ENCODE measurements at places on chromosomes 1 and 21.

- no peak for DNase-seq
These were observed 218.0 kb downstream of the GRIK3 start for GRCh38 chr1:36816348-36816747.

GRCh38 chr1:6509220-6509918 lies 17.9 kb upstream of the PLEKHG5 start:
- DNase-seq = no peak

GRCh38 chr21:27371115-27371974 lies 404.5 kb upstream of the ADAMTS5 start:
- no peak for DNase-seq

DNA sequence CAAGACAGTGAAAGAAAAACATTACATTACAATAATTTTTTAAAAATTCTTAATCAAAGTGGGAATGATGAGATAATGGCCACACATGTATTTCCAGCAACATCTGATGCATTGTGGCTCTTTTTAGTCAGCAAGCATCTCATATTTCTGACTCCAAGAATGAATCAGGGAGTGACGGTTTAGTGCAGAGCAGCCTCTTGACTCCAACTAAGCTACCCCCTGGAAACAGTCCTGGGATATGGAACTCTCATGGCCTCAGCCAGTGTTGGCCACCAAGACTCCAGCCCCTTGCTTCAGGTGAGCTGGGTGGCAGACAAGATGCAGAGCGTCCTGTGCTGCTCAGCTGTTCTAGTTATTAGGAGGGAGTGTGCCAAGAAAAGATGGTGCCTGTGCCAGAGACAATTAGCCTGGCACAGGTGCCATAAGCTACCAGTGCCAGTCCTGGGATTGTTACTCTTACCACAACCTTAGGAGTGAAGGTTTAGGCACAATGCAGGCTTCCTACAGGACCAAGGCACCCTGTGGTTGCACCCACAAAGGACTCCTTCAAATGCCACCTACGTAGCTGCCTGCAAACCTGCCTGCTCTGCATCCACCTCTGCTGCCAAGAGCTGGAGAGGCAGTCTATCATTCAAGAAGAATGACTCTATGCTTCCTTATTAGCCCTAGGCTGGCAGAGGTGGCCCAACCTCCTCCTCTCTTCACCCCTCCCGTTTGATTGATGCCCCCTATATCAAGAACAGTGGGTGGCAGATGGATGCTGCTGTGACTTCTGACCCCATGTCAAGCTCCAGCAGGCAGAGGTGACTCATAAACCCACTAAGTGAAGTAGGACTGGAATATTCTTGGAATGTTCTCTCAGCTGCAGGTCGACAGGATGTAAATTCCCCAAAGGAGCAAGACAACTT lies 6.0 kb upstream of the SEC16B start:
- DNase-seq = peak; percentile 45

DNA sequence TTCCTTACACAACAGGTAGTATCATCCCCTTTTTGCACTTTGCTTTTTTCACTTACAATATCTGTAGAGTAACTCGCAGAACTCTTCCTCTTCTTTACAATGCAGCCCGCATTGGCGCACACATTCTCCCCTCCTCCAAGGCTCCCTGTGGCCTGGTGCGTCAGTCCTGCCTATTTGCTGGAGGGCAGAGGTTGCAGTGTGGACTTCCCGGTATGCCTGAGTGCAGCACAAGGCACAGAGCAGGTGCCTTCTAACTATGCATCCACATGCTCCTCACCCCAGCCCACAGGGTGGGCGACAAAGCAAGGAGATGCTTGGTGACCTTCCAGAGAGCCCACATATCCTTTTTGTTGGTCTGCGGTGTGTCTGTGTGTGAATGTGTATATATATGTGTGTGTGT lies 53.3 kb downstream of the ARHGEF11 start:
- DNase-seq = no peak

DNA sequence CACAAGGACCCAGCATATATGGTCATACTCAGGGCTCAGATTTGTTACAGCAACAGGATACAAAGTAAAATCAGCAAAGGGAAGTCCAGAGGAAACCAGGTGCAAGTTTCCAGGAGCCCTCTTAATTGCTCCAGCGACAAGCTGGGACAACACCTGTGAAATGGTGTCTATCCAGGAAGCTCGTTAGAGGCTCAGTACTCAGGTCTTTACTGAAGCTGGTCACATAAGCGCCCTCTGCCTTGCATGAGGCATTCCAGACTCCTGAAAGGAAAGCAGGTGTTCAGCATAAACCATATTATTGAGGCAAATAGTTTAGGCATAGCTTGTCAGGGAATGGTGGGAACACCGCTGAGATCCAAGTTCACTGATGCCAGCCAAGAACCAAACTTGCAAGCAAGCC lies 231.0 kb downstream of the SLC35F3 start:
- DNase-seq = no peak

DNA sequence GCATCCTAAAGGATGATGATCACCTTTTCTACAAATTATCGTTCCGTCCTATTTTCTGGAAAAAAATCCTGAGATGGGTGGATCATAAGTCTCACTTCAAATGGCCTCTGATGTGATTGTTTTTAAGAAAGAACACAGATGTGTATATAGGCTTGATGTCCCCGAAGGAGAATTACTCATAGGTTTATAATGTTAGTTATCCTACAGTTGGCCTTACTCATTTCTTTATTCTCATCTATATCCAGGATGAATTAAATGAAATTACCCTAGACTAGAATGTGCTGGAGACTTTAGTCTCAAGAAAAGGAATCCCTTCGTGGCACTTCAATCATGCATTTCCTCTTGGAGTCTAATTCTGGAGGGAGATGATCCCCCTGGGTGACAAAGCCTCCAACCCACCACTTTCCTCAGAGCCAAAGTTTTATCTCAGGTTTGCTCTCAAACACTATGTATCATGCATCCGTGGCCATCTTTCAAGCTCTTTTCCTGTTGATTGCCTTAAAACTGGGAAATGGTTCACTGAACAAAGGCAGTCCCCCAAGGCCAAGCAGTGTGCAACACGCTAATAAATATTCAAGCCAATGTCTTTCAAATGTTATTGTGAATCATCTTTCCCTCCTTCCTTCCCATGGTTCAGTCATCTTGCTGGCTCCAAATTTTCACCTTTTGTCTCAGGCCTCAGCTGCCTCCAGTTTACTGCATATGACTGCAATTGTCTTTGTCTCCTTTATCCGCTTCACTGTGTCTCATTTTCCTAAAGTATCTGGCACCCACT lies 32.5 kb upstream of the SMYD2 start:
- no peak for DNase-seq

- DNase-seq = no peak
These were observed 57.2 kb upstream of the APOBEC4 start for GRCh38 chr1:183710333-183710732.

- no peak for DNase-seq
These were observed 13.0 kb upstream of the SLC6A9 start for GRCh38 chr1:44044071-44044801.

DNA sequence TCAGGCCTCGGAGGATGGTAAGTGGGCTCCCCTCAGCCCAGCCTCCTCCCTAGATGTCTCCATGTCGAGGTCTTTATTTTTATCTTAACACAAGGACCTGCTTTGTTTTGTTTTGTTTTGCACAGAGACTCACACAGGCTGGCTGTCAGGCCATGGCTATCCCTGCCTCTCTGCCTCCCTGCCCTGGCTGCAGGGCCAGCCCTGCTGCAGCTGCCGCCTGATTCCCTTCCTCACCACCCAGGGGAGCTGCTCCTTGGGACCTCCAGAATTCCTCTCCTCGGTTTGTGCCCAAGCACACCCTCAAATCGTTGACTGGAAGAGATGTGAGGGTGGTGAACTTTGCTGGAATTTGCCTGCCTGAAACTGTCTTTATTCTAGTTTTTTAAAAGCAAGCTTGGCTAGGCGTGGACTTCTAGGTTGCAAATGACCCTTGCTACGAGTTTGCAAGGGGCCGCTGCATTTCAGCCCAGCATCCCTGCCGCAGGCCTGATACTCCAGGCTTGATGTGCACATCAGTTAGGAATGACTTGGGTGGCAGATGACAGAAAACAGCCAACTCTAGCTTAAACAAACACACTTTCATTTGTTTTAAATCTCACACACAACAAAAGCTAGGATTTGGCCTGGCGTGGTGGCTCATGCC lies 37.1 kb downstream of the WNT9A start:
- no peak for DNase-seq

DNA sequence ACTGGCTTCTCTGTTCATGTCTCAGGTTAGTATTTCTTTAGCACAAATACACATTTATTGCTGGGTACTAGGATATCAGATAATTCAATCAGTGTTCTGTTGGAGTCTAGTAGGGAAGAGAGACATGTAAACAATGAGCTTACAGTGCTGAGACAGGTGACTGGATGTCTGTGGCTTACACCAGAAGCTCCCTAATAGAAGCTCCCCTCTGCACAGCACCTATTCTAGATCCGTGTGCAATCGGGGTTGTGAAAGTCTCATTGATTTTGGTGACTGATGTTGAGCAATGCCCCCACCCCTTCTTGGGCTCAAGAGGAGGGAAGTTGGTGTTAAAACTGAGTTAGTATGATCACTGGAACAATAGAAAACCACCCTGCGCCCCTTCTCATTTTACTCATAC lies 279.2 kb downstream of the RPS6KC1 start:
- DNase-seq = no peak

DNA sequence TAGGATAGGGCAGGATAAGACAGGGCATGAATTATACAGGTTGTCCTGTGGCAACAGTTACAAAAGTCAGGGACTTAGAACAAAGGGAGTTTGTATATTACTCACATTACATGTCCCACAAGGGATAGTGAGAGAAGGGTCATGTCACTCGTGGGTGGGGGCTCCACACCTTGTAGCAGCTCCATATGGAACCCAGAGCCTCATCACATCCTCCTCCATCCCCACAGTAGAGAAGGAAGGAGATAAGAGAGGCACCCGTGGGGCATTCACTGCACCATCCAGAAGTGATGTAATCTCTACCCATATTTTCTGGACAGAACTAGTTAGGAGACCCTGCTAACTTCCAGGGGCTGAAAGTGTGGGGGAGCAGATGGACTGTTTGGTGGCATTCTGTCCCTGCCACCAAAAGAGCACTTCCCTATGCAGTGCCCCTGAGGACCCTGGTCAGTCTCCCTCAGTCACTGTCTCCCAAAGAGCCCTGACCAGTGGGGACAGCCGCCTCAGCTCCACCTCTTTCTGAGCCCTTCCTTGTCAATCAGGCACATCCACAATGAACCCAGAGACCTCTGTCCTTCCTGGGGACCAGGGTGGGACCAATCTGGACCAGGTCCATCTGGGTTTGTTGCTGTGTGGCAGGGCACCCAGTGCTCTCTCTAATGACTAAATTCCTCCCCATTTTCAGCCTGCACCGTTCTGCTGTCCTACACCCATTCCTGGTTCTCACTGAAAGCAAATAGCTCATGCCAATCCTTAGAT lies 154.8 kb upstream of the ETV3 start:
- DNase-seq = no peak

DNA sequence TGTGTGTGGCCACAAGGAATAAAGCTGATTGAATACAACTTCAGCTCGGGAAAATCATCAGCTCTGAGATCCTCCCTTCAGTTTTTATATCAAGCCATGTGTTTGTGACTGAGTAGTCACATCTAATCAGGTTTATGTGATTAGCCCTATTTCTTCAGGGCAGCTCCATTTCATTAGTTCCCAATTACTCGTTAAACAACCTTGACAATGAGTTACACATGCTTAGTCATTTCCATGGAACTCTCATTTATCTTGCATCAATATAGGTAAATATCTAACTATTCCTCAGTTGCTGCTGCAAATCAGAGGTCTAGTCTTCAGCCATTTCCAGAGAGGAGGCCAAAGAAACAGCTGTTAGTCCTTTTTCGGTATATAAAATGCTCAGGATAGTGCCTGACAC lies 16.3 kb downstream of the CRB1 start:
- no peak for DNase-seq

DNA sequence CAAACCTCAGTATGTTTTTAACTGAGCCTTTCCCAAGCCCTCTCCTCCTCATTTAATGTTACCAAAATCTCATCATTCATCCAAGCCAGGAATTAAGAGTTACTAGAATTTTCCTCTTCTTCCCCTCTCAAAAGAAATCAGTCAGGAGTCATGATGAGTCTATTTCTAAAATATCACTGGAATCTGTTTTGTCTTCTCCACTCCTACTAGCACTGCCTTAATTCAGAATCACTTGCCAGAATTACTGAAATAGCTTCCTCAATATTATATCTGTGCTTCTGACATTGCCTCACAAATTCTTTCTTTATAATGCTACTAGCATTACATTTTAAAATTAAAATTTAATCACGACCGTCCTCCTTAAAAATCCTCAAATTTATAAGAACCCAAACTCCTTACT lies 106.1 kb downstream of the PTGER3 start:
- DNase-seq = no peak

GRCh38 chr1:243710467-243710866 lies 139.6 kb downstream of the AKT3 start:
- no peak for DNase-seq

GRCh38 chr1:166840309-166841274 lies 1.3 kb downstream of the POGK start:
- no peak for DNase-seq

GRCh38 chr21:42975886-42976608 lies 1.7 kb downstream of the PKNOX1 start:
- no peak for DNase-seq

DNA sequence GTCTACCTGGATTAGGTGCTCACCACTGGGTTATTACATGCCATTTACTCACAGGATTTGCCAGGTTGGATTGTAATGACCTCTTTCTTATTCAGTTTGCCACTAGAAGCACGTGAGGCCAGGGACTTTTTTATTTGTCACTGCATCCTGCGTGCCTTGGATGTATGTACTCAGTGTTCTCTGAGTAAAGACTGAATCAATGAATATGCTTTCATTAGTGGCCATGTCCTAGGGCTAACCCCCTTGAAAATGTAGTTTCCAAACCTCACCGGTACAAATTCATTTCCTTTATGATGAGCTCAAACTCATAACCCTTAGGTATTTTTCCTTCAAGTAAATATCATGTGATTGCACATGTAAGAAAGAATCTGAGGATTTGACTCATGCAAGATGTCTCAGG lies 1.3 kb upstream of the ZP4 start:
- DNase-seq = no peak
